HS-27A (cell line): ENCODE measurements at places on chromosomes 7 and 10.

- DNase-seq, result no peak
Observed at GRCh38 chr10:97261656-97262055, 30.8 kb downstream of the ARHGAP19 start.

GRCh38 chr7:50558294-50559053 lies 6.7 kb downstream of the DDC start:
- DNase-seq, result no peak

DNA sequence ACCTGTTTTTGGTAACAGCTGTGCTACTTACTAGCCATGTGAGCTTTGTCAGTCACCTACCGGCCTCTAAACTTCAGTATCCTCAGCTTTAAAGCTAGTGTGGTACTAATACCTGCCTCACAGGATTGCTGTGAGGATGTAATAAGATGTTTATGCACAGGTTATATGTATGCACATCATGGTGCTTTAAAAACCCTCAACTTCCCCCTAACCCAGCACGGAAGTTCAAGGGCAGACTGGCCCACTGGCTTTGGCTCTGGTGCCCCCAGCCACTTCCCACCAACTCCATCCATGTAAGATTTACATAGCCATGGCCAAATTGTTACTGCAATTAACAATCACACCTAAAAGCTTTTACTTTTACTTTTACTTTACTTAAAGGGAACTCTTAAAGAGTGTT lies 676.0 kb upstream of the GALNT17 start:
- DNase-seq, result no peak

- no peak for DNase-seq
Observed at GRCh38 chr10:80473692-80474596, 19.8 kb downstream of the TSPAN14 start.
